ENCODE measurements at places on chromosomes 16 and 17. TPM values are rescaled to one million over a fixed set of nuclear protein-coding genes. Genes with fewer than 3 reads are reported as not detected.

The SIRT7 gene
- 28.8 TPM for total RNA-seq

The FADS6 gene
- total RNA-seq = not detected

The CACNB1 gene
- 12.3 TPM for total RNA-seq

The VAT1L gene
- total RNA-seq = 2.1 TPM
